ENCODE measurements at places on chromosomes 6 and 20. TPM values are rescaled to one million over a fixed set of nuclear protein-coding genes. Genes with fewer than 3 reads are reported as not detected.

DNA sequence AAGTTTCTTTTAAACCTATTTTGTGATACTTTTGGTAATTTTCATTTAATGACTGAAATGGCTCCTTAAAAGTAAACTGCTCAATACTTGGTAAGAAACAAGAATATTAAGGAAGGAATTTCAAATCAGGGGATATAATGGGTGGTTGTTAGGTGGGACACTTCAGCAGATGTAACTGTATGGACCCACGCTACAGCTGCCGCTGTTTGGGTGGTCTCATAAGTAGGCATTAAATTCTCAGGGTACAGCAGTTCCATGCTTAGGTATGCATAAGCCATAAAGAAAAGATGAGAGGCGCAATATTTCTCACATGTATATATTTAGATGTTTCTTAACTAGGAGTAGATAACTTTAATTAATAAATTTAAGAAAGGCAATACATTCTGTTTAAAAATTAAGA is 35.0 kb downstream of the COL19A1 start:
- DNase-seq = no peak

DNA sequence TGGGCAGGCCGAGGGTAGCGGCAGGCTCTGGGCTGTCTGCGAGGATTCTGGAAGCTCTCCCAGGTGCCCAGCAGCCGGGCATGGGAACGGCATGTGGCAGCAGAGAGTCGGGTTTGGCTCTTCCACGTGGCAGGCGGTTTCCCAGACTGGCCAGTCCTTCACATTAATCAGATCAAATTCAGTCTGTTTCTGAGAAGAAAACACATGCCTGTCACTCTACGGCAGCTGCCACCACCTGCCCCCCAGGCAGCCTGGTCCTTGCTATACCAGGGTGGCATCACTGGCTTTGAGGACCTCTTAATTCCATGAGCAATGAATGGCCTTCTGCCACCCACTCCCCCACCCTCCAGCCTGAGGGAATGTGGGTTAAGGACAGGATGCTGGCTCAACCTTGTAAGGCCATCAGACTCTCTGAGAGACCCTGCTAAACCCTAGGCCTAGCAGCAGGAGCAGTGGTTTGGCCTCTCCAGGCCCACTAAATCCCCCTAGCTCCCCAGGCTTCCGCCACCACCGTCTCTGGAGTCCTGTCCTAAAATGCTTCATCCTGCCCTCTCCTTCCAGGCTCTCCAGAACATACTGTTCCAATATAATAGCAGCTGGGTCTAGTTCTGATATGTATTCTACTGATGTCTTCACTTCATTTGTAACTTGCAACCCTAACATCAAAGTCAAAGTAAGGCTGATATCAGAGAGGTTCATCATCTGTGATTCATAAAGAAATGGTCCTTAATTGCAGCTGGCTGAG is 47.8 kb downstream of the PLCG1 start:
- no peak for DNase-seq

DNA sequence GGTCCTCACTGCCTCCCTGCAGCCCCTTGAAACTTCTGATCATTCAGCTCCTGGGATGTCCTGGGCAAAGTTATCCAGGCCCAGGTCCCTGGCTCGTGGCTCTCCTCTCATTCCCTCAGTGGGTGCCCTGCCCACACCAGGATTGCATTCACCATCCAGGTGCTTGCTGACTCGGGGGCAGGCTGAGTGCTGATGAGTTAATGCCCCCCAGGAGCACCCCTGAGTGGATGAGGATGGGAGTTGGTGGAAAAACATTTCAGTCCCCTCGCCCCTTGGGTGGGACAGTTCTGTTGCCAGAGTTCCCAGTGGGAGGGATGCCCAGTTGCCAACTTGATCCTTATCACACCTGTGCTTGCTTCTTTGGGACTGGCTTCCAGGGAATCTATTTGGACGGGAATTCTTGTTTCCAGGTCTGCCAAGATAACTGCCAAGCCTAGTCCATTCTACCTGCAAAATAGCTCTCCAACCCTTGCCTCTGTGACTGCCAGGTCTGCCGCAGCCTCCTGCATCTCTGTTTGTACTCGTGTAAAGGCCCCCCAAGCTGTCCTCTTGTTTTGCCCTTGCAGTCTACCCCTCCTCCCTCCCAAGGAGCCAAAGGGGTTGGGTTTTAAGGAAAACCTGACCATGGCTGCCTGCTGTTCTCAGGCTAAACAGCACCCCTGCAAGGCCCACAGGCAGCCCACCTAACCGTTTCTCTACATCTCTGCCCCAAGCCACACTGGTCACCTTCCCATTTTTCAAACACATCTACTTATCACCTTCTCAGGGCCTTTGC is 11.6 kb upstream of the RSPO4 start:
- no peak for DNase-seq

- DNase-seq = no peak
These were observed 40.2 kb upstream of the MRGBP start for GRCh38 chr20:62755817-62756724.

Gene UBD
- polyA plus RNA-seq = 16.9 TPM

DNA sequence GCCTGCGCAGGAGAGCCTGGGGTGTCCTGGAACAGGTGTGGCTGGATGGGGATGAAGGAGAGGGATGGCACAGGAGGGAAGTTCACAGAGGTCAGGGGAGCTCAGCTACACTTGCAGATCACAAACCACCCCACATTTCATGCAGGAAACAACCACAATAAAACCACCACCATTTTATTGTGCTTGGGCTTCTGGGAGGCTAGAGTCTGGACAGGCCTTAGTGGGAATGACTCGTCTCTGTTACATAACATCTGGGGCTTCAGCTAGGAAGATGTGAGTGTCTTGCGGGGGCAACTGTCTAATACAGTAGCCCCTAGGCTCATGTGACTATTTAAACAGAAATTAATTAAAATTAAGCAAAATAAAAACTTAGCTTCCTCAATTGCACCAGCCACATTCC is 33.4 kb downstream of the SNX5 start:
- DNase-seq = no peak

DNA sequence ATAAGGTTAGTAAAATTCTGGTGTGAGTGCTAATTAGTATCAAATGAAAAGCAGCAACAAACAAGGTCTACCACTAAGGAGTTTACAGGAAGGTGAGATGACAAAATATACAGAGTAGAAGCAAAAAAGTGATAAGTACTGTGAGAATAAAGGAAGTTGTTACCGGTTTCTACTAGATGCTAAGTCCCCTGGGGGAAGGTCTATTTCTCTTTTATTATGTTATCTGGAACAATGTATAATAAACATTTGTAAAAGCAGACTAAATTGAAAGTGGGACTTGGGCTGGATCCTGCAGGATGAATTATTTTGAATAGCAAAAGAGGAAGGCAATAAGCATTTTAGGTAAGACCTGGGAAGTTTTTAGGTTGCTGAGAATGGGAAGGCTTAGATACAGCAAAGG is 158.7 kb upstream of the SLC22A16 start:
- DNase-seq = no peak

DNA sequence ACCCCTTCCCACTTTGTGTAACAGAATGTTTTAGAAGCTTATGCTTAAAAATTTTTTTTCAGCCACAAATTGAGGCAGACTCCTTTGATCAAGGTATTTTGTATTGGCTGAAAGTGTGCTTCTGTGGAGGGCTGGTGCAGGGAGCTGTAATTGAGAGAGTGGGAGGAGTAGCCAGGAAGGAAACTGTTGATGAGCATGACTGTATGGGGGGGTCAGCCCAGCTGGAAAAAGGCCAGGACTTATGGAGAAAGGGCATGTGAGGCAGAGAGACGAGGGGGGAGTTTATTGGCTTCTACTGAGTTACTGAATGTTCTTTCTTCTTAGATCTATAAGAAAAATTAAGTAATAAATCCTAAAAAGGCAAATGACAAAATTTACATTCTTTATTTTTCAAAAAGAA is 13.4 kb downstream of the RFPL4B start:
- peak; percentile 61 for DNase-seq

All from kidney (tissue), 22 donors.